ENCODE measurements at places on chromosomes 1 and 21.

GRCh38 chr1:15100121-15100879, 53.2 kb upstream of the TMEM51 start:
- no peak for DNase-seq

DNA sequence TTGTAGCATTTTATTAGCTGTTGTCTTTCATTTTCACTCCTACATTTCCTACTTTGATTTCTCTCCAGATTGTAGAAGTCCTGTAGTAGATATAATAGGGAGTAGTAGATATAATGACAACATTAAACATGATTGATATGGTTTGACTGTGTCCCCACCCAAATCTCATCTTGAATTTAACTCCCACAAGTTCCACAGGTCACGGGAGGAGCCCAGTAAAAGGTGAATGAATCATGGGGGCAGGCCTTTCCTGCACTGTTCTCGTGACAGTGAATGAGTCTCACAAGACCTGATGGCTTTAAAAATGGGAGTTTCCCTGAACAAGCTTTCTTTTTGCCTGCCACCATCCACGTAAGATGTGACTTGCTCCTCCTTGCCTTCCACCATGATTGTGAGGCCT, 7.5 kb upstream of the PRDX6 start:
- no peak for DNase-seq

GRCh38 chr1:36964830-36965229, 69.5 kb downstream of the GRIK3 start:
- no peak for DNase-seq

DNA sequence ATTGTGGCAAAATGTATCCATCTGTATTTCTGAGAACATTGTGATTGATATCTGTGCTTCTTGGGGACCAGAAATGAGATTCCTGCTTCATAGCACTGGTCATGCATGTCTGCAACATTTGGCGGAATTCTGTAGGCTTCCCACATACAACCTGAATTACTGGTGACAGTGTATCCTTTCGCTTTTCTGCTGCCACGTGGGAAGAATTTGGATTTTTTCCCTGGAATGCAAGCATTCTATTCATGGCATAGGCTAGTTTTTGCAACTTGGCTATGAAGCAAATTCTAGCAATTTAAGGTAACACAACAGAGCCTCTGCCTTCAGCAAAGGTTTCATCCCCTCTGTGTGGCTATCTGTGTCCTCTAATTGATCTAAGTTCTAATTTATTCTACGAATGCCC, 85.9 kb downstream of the BCAR3 start:
- DNase-seq = no peak

DNA sequence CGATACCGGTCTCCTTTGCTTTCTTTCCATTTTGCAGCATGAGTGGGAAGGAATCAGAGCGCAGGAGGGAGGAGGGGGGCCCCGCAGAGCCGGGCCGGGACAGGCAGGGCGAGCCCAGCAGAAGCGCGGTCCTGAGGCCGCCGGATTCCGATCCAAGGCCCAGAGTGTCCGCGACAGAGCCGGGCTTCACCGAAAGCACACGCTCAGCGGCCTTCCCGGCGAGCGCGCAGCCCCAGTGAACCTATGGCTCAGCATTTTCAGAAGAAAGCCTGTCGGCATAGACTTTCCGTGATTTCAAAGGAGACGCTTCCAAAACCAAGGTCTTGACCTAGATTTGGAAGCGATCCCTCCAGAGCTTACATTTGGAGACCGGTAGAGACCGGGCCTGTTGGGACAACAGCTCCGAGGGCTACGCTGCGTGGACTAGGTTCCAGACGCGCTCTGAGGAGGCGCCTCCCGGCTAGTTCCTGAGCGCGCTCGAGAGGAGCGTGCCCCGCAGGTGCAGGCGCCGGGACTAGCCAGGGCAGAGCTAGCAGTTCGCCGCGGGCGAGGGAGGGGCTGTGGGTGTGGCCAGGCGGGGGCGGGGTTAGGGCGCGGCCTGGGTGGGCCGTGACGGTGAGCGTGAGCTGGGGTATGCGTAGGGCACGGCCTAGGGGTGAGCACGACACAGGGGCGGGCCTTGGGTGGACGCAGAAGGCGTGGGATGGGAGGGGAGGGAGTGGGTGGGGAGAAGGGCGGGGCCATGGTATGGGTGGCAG, 27.8 kb upstream of the PRSS38 start:
- DNase-seq = peak; percentile 86

- no peak for DNase-seq
Observed at GRCh38 chr21:37450445-37450941, 83.9 kb downstream of the DYRK1A start.

- DNase-seq = no peak
Observed at GRCh38 chr1:17052641-17053040, 1.2 kb downstream of the SDHB start.

DNA sequence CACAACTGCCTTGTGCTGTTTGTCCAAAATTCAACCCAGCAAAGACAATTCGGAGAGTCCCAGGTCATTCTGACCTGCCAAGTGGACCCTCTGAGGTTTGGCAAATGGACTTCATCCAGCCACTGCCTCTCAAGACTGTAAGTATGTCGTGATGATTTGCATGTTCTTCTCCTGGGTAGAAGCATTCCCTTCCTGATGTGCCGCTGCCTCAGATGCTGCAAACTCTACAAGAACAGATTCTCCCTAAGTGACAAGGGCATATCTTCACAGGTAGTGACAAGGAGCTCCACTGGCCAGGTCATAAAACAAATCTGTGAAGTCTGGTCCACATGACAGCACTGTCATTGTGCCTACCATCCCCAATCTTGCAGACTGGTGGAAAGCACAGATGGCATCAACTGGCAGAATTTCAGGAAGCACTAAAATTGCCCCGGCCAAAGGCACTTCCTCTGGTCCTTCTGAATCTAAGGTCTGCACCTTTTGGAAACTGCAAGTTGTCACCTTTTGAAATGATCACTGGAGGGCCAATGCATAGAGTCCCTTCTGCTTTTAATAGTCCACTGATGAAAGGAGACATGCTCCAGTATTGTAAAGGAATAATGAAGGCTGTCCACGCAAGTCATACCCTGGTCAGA, 27.4 kb downstream of the POFUT2 start:
- DNase-seq = no peak

DNA sequence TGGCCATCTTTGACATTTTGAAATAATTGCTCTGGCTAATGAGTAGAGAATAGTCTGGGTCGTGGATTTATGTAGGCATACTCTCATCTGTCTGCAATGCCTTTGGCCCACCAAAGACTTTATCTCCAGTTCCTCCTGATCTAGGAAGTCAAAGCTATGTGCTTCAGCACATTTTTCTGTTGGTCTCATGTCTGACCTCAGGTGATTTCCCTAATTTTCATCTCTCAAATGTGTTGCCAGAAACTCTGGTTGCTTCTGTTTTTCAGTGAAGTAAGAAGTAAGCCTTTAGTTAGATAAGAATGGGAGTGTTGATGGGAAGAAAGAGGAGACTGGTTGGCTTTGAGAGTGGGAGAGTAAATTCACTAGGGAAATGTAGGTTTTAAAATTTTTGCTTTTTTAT, 66.4 kb downstream of the GPR88 start:
- no peak for DNase-seq

GRCh38 chr1:10796029-10796944, at the start of gene CASZ1:
TSS of gene CASZ1 (minus strand) at chr1:10796646. CDS start at chr1:10693889, 102,757 bp downstream.
- DNase-seq = peak; percentile 91

- no peak for DNase-seq
Observed at GRCh38 chr1:219541946-219542345, 71.0 kb downstream of the ZC3H11B start.

DNA sequence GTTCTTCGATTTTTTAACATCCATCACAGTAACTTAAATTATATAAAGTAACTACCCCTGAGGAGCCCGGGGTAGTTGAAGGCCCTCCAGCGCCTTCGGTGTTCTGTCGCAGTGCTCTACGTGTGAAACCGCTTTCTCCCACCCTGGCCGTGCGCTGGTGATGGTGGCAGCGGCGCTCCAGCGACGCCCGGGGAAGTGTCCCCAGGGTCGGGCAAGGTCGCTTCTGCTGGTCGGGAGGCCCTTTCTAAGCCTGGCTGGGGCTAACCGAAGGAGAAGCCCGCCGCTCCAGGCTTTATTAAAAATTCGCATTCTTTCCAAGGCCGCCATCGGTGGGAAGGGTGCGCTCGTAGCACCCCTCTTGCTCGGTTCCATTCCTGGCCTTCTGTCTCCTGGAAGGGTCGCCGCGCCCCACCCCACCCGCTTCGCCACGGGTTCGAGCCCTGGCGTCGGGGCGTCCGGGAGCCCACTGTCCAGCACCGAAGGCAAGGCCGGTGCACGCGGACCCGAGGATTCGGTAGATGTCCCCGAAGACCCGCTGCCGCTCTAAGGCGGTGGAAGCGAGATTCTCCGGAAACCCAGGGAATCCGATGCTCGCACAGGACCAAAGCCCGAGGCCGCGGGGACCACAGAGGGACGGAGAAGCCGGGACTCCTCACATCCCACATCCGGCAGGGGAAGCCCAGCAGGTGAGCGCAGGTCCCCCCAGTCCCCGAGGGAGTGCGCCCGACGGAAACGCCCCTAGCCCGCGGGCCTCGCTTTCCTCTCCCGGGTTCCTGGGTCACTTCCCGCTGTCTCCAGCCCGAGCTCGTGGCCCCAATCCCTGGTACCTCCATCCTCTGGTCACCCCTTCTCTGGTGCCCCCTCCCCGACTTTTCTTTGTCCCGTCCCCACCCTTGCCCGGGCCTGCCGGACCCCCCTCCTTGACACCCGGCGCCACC, 685 bp upstream of the RIPPLY3 start:
- DNase-seq = no peak

DNA sequence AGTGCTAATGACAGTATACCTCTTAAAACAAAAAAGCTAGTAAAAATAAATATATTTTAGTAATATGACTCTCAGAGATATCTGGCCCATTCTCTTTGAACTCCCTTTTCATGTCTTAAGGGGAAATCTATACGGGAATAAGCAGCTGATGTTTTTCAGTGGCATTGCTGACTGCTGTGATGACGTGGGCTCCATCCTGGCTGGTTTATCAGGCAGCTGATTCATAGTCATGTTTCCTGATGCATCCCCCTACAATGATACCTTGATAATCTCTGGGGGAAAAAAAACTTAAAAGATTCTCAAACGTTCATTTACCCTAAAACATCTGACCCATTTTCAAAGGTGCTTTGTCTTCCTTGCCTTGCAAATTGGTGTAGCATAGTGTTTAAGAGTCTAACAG, 53.8 kb downstream of the ABCA4 start:
- DNase-seq = no peak

GRCh38 chr21:24890021-24890420, 717.3 kb downstream of the MRPL39 start:
- DNase-seq = no peak

GRCh38 chr21:27146268-27146667, 179.4 kb upstream of the ADAMTS5 start:
- DNase-seq = no peak

GRCh38 chr1:160206036-160206389, 829 bp downstream of the PEA15 start:
- no peak for DNase-seq

DNA sequence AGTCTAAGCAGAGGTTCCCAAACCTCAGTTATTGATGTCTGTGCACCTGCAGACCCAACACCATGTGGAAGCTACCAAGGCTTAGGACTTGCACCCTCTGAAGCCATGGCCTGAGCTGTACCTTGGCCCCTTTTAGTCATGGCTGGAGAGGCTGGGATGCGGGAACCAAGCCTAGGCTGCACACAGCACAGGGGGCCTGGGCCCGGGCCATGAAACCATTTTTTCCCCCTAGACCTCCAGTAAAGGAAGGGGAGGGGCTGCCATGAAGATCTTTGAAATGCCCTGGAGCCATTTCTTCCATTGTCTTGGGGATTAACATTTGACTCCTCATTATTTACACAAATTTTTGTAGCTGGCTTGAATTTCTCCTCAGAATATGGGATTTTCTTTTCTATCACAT, 265.9 kb downstream of the PDE4B start:
- no peak for DNase-seq

- no peak for DNase-seq
Observed at GRCh38 chr1:212607913-212608391, 609 bp upstream of the ATF3 start.

DNA sequence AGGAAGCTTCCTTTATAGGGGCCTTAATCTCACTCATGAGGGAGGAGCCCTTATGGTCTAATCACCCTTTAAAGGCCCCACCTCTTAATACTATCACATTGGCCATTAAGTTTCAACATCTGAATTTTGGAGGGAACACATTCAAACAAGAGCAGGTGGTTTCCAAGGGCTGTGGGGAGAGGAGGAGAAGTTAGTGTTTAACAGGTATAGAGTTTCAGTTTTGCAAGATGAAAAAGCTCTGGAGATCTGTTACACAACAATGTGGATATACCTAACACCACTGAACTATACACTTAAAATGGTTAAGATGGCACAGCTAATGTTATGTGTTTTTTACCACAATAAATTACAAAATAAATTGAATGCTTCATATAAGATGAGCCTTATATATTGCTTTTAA, 113.4 kb upstream of the DNAH14 start:
- no peak for DNase-seq

DNA sequence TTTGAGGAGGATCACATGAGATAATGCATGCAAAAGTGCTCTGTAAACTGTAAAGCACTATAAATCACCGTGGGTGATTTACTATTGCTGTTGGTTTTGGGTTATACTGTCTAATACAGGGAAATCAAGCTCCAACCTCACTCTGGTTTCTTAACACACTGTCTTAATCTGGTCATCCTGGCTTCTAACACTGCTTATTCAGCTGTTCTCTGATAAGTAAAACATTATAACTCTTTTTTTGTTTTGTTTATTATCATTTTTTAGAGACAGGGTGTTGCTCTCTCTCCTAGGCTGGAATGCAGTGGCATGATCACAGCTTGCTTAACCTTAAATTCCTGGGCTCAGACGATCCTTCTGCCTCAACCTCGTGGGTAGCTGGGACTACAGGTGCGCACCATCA, 21.9 kb upstream of the LSM10 start:
- no peak for DNase-seq

DNA sequence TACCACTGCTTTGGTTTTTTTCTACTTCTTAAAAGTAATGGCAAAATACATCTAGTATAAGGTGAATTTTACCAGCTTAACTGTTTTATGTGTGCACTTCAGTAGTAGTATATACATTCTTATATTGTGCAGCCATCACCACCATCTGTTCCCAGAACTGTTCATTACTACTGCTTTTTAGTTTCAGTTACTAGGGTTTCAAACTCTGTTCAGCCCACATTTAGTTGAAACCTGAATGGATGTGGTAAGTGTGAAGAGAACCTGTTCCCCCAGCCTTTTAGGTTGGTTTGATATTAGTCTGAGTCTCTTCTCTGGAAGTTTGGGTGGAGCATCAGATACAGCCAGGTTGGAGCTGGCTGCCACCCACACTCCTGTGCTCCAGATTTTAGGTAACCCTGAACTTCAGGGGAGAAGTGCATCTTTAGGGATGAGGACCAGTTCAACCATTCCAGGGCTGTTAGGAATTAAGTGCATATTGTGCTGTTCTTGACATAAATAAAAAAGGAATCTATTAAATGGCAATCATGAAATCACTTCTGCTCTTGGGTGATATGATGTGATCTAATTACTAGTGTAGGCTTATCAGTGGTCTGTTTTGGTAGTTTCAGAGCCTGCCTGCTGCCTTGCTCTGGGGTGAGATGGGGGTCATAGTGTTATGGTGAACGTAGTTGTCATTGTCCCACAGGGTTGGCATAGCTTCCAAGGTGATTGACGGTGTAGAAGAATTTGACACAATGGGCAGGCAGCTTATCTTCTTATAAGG, 32.1 kb downstream of the URB2 start:
- no peak for DNase-seq

GRCh38 chr1:25750923-25751605, 48.9 kb upstream of the SELENON start:
- DNase-seq = no peak
